ENCODE measurements at places on chromosomes 4 and X. TPM values are rescaled to one million over a fixed set of nuclear protein-coding genes. Genes with fewer than 3 reads are reported as not detected.

C4orf36 gene
- not detected for total RNA-seq

DCAF12L1 gene
- 0.28 TPM for total RNA-seq

DNA sequence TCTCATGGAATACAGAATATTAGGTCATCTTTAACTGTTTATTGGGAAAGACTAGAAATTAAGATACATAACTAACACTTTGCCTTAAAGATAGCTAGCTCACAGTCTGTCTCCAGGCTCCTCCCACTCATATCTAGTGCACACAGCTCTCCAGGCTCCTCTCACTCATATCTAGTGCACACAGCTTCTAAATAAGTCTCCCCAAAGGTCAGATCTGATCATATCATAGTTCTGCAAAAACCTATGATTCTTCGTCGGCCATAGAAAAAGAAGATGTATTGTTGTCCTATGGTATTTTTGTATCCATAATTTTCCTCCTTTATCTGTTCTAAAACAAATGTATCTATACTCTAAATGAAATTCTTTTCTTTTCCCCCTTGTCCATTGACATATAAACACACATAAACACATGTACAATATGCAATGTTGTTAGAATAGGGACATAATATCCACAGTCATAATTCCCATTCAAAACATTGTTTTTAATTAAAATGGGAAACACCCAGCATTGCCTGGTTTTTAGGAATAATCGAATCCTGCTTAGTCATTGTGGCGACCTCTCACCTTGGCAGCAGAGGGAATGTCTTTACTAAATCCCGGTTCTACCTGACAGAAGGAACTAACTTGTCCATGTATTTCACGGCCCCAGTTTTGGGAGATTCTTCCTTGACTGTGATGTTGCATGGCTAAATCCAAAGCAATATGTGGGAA lies 1282.0 kb downstream of the PCDH7 start:
- H3K4me1 ChIP-seq: no peaks in the 10 kb centered on the region
- H3K4me3 ChIP-seq: no peak overlapping the region
- H3K27ac ChIP-seq: no peak overlapping the region
- H3K36me3 ChIP-seq: no peaks in the 10 kb centered on the region
- H3K27me3 ChIP-seq: no peaks in the 10 kb centered on the region

- no peak for DNase-seq
- no peak overlapping the region for H3K27ac ChIP-seq
- no peaks in the 10 kb centered on the region for H3K4me1 ChIP-seq
- H3K4me3 ChIP-seq: no peak overlapping the region
These were observed 387.0 kb upstream of the ACTRT1 start for GRCh38 chrX:128439159-128439558.

- no peaks in the 10 kb centered on the region for H3K27me3 ChIP-seq
- peaks cover 26% of the 10 kb centered on the region for H3K36me3 ChIP-seq
- DNase-seq: no peak
- no peak overlapping the region for H3K27ac ChIP-seq
- H3K4me1 ChIP-seq: no peaks in the 10 kb centered on the region
These were observed 25.7 kb downstream of the SLC9B2 start for GRCh38 chr4:103050736-103051436.

DNA sequence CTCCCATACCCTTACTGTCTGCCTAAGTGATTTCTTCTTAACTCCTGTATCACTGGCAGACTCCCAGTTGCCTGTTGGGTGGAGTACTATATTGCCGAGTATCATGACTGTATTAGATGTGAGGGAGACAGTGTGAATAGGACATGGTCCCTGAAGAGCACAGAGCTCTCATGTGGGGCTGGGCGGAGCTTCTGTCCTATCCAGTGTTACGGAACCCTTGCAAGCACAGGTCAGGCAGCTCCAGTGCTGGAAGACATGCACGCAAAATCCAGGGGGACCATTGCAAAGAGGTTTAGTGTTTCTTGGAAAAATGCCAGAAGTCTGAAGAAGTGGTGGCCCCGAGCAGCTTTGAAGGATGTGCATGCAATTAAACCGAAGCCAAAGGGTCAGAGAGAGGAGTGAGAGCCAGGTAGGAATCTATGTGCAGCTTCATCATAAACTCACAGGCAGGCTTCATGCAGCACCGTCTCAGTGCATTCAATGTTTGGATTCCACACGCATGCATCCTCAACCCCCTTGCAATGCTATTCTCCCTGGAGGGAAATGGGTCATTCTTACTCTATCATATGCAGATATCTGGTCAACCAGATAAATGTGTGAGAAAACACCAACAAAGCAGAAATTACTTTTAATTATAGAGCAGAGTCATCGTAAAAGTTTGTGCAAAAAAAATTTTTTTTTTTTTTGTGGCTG lies 49.7 kb upstream of the DHRSX start:
- no peaks in the 10 kb centered on the region for H3K36me3 ChIP-seq
- H3K4me3 ChIP-seq: no peak overlapping the region
- H3K27ac ChIP-seq: no peak overlapping the region
- H3K4me1 ChIP-seq: no peaks in the 10 kb centered on the region
- no peak for DNase-seq

DNA sequence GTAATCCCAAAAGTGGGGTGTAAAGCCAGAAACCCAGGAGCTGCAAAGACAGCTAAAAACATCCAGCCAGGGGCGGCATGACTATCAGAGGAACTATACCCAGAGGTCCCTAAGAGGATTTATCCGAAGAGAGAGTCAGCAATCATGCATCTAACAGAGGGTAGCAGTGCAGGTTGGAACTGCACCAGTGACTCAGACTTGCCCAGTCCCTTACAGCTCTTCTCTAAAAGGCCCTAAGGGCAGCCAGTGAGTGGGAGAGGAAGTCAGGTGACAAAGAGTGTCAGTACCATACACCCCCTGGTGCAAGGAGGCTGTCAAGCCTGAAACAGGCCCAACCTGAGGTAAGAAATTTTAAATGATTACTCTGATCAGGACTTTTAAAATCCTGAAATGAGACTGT lies 88.1 kb downstream of the CAMK2D start:
- H3K27me3 ChIP-seq: no peaks in the 10 kb centered on the region
- DNase-seq: no peak
- no peak overlapping the region for H3K27ac ChIP-seq
- peaks cover 31% of the 10 kb centered on the region for H3K4me1 ChIP-seq

DNA sequence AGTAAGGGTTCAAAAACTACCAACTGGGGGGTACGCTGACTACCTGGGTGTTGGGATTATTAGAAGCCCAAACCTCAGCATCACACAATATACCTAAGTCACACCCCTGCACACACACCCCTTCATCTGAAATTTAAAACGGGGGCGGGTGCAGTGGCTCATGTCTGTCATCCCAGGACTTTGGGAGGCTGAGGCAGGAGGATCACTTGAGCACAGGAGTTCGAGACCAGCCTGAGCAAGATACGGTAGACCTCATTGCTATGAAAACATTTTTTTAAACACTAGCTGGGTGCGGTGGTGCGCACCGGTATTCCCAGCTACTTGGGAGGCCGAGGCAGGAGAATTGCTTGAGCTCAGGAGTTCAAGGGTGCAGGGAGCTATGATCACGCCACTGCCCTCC lies 331.0 kb downstream of the ASMT start:
- H3K27ac ChIP-seq: no peak overlapping the region
- H3K4me1 ChIP-seq: no peaks in the 10 kb centered on the region
- no peaks in the 10 kb centered on the region for H3K27me3 ChIP-seq
- DNase-seq: no peak
- H3K4me3 ChIP-seq: no peak overlapping the region
- no peaks in the 10 kb centered on the region for H3K36me3 ChIP-seq

DNA sequence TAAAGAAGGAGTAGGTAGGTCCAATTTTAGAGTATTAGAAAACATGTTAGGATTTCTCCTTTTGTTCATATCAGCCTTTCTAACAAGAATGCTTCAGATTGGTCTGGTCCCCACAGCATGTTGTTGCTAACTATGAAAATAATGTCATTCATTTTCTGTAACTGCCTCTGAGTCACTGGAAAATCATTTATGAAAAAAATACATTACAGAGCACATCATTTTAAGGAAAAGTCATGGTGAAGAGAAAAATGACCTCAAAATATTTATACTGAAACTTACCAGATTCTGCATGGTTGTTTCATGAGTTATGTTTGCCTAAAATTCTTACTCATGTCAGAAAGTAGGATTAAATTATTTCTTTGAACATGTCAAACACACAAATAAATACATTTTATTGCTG lies 35.2 kb downstream of the DTHD1 start:
- H3K27ac ChIP-seq: no peak overlapping the region
- DNase-seq: no peak
- H3K4me1 ChIP-seq: no peaks in the 10 kb centered on the region

DNA sequence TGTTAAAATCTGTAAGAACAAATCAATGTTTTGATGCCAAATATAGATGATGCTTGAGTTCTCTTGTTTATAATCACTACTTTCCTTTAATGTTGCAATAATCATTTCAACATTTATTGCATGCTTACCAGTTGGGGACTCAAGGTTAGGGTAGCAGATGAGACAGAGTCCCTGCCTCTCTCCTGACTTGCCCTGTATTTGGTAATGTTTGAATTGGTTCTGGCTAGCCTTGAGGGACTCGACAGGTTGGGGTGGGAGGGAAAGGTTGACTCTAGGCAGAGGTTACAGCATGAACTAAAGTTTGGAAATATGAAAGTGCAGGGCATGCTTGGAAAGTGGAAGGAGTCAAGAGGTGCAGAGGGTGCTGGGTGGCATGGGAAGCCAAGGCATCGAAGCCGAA lies 2.0 kb downstream of the SEC24B start:
- no peaks in the 10 kb centered on the region for H3K4me1 ChIP-seq
- peak overlapping the region; percentile 93 for H3K27ac ChIP-seq
- H3K4me3 ChIP-seq: peak overlapping the region; percentile 87
- no peaks in the 10 kb centered on the region for H3K27me3 ChIP-seq
- no peak for DNase-seq
- H3K36me3 ChIP-seq: no peaks in the 10 kb centered on the region

GRCh38 chr4:59094505-59094904 lies 1984.3 kb upstream of the IGFBP7 start:
- H3K27me3 ChIP-seq: no peaks in the 10 kb centered on the region
- DNase-seq: no peak
- H3K27ac ChIP-seq: no peak overlapping the region
- H3K4me1 ChIP-seq: no peaks in the 10 kb centered on the region
- H3K4me3 ChIP-seq: no peak overlapping the region
- H3K36me3 ChIP-seq: no peaks in the 10 kb centered on the region

DNA sequence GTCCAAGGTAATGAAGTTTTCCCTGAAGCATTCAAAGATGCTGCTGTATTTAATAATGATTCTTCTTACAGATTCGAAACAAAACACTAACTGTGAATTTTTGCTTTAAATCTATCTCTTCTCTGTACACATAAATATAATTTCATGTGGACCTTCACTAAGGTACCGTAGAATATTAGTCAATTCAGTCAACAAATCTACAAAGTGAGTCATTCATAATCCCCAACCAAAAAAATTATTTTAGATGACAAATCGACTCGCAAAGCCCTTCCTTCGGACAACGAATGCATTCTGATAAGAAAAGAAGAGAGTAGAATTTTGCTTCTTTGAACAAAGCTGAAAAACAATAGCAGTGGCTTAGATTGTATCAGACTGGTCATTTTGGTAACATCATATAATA lies 95.7 kb downstream of the PRDM5 start:
- no peak overlapping the region for H3K27ac ChIP-seq
- H3K27me3 ChIP-seq: no peaks in the 10 kb centered on the region
- no peaks in the 10 kb centered on the region for H3K36me3 ChIP-seq
- DNase-seq: no peak
- peaks cover 5% of the 10 kb centered on the region for H3K4me1 ChIP-seq

- DNase-seq: no peak
- no peak overlapping the region for H3K4me3 ChIP-seq
- H3K36me3 ChIP-seq: no peaks in the 10 kb centered on the region
These were observed 1.7 kb upstream of the STIM2 start for GRCh38 chr4:26858947-26859401.
